ENCODE measurements at places on chromosomes 11 and 22.

DNA sequence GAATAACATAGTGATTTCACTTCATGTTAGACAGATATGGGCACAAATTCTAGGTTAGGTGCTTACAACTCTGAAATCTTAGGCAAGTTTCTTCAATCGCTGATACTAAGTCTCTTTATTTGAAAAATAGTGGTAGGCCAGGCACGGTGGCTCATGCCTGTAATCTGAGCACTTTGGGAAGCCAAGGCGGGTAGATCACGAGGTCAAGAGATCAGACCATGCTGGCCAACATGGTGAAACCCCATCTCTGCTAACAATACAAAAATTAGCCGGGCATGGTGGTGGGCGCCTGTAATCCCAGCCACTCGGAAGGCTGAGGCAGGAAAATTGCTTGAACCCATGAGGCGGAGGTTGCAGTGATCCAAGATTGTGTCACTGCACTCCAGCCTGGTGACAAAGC lies 729.4 kb downstream of the METTL15 start:
- no peak for ATAC-seq

DNA sequence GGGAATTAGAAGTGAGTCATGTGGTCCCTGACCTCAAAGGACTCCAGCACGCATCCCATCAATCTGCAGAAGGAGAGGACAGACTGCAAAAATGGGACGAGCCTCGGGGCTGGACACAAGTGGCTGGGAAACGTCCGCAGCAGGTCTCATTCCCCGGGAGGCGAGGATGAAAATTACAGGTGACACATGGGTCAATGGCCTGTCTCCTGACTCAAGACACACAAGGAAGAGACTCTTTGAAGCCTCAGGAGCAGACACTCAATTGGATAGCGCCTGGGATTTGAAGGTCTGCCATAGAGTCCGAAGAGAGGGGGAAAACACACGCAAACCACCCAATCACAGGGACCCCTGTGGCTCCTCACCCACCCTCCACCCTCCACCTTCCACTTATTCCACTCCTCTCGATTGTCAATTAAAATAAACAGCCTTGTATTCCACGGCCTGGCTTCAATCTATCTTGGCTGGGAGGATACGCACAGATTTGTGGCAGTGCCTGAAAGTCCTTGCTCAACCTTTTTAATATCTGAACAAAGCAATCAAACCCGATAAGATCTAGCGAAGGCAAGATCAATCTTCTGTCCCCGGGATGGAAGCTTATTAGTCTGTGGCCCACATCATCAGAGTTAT lies 101.8 kb upstream of the CADM1 start:
- ATAC-seq = no peak

GRCh38 chr11:96014217-96014616 lies 90.3 kb upstream of the MTMR2 start:
- ATAC-seq = peak; percentile 92

GRCh38 chr11:10629411-10630002 lies 61.0 kb upstream of the LYVE1 start:
- ATAC-seq = no peak

GRCh38 chr11:12288212-12288930 lies 89.0 kb upstream of the PARVA start:
- ATAC-seq = peak; percentile 32

DNA sequence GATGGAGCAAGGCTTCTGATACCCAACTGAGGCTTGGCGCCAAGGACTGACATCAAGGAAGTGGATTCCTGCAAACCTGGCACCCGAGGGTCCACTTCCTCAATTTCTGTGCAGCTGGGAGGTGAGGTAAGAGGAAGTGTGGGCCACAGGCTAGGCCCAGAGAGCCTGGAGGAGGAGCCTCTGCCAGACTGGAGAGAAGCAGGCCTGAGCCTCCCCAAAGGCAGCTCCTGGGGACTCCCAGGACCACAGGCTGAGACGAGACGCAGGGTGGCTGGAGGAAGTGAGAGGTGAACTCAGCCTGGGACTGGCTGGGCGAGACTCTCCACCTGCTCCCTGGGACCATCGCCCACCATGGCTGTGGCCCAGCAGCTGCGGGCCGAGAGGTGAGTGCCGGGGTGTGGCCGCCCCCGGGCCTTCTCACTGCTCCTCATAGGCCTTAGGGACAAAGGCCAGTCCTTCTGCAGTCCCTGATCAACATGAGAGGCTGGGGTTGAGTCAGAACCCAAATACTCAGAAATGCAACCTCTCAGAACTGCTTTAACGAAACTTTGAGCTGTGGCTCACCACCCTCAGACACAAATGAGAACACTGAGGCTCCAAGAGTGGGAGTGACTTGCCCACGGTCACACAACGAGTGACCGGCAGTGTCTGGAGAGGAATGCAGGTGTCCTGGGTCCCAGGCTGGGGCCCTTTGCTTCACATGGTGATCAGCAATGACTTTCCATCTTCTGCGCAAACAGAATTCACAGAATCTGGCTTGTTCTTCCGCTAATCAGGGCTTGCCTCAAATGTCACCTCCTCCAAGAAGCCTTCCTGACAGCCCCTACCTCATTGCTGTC lies at the start of gene NCF4:
Gene NCF4, plus strand, starts transcription at position 186 of the 839 bp plus-strand sequence. Its CDS starts 166 bp downstream, at position 352.
- peak; percentile 90 for ATAC-seq

GRCh38 chr11:77346906-77347603 lies 45.6 kb upstream of the GDPD4 start:
- ATAC-seq = no peak

GRCh38 chr11:61068581-61068980 lies 33.7 kb upstream of the CD5 start:
- no peak for ATAC-seq

DNA sequence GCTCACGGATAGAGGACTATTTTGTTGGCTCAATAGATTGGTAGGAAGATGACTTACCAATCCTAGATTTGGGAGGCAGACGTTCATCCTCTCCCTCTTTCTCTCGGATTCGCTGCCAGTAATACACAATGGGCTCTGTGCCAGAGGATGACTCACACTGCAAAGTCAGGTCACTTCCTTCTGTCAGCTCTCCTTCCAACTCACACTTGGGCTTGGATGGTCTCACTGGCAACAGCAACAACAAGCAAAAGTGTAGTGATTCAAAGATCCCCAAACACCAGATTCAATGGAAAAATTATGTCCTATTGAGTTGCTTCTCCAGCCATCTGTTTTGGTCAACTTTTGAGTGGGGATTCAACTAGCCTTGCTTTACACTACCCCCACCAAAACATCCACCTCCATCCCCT lies 21.7 kb upstream of the HSPA8 start:
- peak; percentile 77 for ATAC-seq

GRCh38 chr11:102283116-102283485 lies 34.2 kb upstream of the BIRC3 start:
- ATAC-seq = no peak

GRCh38 chr22:38781033-38781432 lies 12.9 kb downstream of the DNAL4 start:
- no peak for ATAC-seq

DNA sequence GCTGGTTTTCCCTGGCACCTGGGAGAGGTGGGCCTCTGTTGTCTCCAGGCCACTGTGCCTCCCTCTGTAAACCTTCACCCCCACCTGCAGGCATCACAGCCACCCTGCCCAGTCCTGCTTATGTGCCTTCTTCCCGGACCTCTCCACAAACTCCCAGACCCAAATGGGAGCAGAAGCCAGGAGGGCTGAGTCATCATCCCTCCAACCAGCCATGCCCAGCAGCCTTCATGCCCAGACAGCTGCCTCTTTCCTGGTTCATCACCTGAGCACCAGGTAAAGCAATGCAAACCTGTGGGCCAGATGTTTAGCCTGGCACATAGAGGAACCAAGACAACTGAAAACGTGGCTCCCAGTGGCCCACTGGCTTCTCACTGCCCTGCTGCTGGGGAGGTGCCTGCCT lies 2.1 kb upstream of the TMPRSS4 start:
- no peak for ATAC-seq

GRCh38 chr11:130995266-130995665 lies 79.0 kb upstream of the SNX19 start:
- no peak for ATAC-seq

DNA sequence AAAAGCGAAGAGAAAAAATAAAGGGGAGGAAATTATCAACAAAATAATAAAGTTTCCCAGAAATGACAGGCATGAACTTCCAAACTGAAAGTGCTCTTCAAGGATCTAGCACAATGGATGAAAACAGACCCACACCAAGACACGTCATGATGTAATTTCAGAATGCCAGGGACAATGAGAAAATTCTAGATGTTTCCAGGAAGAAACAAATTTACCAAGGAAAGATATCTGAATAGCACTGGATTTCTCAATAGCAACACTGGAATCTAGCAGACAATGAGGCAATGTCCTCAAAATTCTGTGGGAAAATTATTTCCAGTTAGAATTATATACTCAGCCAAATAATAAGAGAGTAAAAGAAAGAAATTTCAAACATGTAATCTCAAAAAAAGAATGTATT lies 46.0 kb downstream of the DENND5A start:
- ATAC-seq = no peak
